ENCODE measurements at places on chromosomes 16 and 17.

- no peak for DNase-seq
These were observed 5.1 kb downstream of the FANCA start for GRCh38 chr16:89811321-89811720.

GRCh38 chr17:42305543-42306384, 17.5 kb downstream of the STAT5A start:
- no peak for DNase-seq

GRCh38 chr17:42288803-42289610, 709 bp downstream of the STAT5A start:
- no peak for DNase-seq

GRCh38 chr16:3060339-3061127, 4.9 kb upstream of the IL32 start:
- DNase-seq = no peak

DNA sequence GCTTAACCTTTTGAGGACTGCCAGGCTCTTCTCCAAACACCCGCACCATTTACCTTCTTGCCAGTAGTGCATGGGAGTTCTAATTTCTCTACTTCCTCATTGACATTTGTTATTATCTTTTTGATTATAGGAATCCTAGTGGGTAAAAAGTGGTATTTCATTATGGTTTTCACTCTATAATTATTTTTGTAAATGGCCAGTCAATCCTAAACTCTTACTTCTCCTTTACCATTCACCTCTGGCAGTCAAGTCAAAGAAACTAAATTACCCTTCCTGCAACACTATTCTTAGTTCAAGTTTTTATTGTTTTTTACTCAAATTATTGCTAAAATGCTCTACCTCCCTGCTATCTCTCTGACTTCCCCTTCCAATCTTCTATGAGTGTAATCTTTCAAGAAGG, 29.8 kb upstream of the ANKFY1 start:
- DNase-seq = no peak

DNA sequence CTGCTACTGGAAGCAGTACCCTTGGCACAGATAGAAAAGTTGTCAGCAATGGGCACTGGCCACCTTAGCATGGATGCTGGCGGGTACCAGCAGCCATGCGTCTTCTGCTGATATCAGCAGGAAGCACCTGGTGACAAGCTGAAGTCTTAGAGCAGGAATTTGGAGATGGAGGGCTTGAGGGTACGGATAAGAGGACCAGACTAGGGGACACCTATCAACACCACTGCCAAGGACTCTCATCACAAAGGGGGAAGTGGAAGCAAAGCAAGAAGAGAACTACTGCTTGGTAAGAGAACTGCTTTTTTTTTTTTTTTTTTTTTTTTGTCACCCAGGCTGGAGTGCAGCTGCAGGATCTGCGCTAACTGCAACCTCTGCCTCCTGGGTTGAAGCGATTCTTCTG, 35.4 kb upstream of the LYRM9 start:
- no peak for DNase-seq

- DNase-seq = no peak
These were observed 103.8 kb downstream of the RAB11FIP4 start for GRCh38 chr17:31495022-31495885.

- DNase-seq = no peak
These were observed 20.5 kb downstream of the USP36 start for GRCh38 chr17:78819806-78820792.

DNA sequence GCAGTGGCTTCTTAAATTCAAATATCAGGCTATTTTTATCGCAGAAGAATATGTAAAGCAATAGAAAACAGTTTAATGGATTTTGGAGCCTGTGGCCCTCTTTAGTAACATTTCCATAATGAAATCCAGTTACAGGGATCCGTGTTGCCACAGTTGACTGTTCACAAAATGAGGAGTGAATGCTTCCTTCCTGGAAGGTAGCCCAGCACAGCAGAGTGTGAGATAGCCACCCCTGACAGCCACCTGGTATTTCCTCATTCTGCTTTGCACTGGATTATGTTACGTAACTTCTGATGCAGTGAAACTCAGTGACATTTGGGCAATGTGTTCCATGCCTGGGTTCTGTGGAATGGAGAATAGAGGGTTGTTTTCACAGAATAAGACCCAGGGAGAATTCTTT, 517.2 kb downstream of the RBFOX1 start:
- DNase-seq = no peak
